Hypothalamus (tissue), 51 donors: ENCODE measurements at places on chromosomes 2 and 18.

DNA sequence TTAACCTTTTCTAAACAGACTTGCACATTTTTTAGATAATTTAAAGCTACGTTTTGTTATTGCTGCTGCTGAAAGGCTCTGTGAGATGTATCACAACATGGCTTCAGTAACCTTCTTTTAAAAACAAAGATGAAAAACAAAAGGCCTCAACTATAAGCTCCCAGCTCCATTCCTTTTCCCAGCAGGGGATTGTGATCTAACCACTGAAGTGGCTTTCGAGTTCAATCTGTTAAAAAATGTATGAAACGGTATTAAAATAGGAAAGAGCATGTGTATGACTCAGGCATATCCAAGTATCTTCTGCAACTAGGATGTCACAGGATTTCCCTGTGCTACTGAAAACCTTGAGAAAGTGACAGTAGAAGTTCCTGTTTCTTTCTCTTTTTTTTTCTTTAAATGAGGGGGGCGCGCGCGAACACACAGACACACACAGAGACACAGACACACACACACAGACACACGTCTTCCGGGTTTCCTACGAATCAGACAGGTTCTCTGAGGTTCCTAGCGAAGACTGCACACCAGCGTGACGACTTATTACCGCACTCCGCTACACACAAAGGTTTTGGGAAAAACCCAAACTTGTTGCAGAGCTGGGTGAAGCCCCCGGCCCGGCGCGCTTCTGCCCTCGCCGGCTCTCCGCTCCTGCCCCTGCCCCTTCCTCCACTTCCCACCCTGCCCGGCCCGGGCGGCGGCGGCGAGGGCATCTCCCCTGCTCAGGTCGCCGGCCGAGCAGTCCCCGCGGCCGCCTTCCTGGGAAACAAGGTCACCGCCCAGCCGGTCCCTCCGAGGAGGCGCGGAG, 86.8 kb downstream of the RBMS1 start:
- no peak for DNase-seq

- no peak for DNase-seq
Observed at GRCh38 chr18:55857956-55858355, 270.0 kb upstream of the TCF4 start.

- no peak for DNase-seq
Observed at GRCh38 chr2:20209373-20210109, 15.4 kb downstream of the SDC1 start.

- DNase-seq: no peak
Observed at GRCh38 chr2:1169291-1169949, 218.8 kb downstream of the SNTG2 start.

DNA sequence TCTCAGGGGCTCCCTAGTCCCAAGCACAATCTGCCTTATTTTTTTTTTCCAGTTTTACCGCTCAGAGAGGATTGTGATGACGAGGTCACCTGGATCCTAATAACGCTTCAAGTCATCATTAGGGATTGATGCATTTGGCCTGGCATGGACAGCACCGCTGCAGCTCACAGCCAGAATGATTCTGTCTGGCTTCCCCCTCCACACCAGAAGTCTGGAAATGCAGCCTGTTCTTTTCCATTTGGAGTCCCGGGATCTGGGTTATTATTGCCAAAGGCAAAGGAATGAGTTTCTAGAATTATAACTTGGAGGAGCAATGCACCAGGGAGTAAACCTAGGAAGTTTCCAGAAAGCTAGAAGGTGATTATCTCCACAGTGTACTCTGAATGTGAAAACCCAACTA, 81.1 kb upstream of the TAF1B start:
- DNase-seq: no peak

DNA sequence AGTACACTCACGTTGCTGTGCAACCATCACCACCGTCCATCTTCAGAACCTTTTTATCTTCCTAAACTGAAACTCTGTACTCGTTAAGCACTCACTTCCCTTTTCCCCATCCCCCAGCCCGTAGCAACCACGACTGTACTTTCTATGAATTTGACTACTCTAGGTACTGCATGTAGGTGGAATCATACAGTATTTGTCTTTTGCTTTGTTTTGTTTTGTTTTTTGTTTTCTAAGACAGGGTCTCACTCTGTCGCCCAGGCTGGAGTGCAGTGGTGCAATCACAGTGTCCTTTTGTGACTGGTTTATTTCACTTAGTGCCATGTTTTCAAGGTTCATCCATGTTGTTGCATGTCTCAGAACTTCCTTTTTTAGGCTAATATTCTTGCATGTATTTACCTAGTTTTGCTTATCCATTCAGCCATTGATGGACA, 7.0 kb upstream of the TYMS start:
- no peak for DNase-seq
